ENCODE measurements at places on chromosomes 1 and 21.

- no peak for DNase-seq
Measured at GRCh38 chr1:24097663-24098062, 14.3 kb downstream of the MYOM3 start.

GRCh38 chr1:163013826-163014600 lies 55.1 kb upstream of the RGS4 start:
- DNase-seq, result no peak

DNA sequence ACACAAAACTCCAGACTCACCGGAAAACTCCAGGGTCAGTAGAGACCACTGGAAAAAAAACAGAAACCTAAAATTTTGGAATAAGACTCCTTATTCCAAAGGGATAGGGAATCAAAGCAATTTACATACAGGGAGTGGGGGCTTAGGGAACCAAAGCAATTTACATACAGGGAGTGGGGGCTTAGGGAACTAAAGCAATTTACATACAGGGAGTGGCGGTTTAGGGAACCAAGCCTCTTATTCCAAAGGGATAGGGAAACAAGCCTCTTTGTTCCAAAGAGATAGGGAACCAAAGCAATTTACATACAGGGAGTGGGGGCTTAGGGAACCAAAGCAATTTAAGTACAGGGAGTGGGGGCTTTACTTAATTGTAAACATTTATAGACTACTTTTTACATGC lies 28.4 kb upstream of the TTLL7 start:
- DNase-seq, result no peak

DNA sequence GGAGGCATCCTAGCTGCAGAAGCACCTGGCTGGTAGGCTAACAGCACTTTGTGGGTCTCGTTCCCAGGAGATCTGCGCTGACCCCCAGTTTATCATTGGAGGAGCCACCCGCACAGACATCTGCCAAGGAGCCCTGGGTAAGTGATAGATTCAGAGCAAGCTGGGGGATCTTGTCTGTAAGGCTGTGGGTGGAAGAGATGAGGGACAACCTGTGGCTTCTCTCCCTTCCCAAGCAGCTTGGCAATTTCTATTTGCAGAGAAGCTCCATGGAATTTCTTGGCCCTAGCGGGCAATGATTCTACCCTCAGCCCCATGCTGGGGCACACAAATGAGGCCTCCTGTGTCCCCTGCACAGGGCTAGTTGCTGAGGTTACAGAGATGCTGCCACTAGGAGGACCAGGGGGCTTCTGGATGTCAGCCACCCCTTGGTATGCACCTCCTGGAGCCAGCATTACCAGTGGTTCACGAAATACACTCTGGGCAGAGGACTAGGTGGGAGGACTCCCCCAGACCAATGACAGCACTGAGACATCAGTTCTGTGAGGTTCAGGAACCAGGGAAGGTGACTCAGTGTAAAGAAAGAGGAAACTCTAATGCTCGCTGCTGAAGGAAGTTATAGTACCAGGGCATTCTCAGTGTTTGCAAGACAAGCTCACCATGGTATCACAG lies 5.5 kb downstream of the CAPN2 start:
- DNase-seq, result peak; percentile 95

DNA sequence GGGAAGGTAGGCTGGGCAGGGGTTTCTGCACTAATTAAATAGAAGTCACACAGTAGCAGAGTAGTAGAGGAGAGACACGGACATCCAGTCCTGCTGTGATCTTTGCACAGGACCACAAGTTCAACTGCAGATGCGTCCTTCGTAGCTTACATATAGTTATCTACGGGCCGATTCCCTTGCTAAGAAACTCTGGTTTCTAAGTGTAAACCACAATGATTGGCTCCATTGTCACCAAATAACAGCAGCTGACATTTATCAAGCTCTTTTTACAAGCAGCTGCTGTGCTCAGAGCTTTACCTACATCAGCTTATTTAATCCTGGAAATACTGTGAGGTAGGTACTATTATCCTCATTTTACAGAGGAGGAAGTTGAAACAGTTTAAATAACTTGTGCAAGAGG lies 3.1 kb downstream of the SLC45A3 start:
- DNase-seq, result no peak

- peak; percentile 3 for DNase-seq
Measured at GRCh38 chr1:210684466-210685294, 356.0 kb downstream of the HHAT start.

- no peak for DNase-seq
Measured at GRCh38 chr1:43007377-43008114, 48.9 kb upstream of the SLC2A1 start.

DNA sequence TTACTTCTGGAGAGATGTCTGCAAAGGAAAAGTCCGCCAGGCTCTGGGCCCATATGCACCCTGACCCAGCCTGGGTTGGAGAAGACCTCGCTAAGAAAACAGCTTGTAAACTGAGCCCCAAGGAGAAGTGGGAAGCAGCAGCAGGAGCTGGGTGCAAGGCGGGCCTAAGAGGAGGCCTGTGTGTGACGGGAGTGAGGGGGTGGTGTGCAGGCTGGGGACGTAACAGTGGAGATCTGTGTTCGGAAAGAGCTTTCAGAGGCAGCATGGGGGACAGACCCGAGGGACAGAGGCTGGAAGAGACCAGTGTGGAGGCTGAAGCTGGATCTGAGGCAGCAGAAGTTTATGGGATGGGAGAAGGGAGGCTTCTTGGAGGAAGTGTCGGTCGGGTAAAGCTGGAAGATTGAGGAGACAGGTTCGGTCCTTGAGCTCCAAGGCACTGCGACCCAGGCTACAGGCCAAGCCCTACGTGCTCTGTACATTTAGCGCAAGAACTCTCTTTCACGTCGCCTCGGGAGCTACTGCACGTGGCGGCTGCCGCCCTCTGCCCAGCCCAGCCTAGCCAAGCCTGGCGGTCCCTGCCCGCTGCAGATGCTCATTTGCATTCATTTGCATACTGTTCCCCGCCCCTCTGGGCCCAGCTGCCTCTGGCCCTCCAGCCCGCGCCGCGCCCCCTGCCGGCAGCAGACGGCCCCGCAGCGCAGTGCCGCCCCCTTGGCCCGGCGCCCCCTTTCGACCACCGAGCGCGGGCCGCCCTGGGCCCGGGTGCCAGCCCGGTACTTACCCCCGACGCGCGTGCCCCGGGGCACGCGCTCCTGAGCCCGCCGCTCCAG lies 6.3 kb downstream of the HPCA start:
- peak; percentile 67 for DNase-seq

DNA sequence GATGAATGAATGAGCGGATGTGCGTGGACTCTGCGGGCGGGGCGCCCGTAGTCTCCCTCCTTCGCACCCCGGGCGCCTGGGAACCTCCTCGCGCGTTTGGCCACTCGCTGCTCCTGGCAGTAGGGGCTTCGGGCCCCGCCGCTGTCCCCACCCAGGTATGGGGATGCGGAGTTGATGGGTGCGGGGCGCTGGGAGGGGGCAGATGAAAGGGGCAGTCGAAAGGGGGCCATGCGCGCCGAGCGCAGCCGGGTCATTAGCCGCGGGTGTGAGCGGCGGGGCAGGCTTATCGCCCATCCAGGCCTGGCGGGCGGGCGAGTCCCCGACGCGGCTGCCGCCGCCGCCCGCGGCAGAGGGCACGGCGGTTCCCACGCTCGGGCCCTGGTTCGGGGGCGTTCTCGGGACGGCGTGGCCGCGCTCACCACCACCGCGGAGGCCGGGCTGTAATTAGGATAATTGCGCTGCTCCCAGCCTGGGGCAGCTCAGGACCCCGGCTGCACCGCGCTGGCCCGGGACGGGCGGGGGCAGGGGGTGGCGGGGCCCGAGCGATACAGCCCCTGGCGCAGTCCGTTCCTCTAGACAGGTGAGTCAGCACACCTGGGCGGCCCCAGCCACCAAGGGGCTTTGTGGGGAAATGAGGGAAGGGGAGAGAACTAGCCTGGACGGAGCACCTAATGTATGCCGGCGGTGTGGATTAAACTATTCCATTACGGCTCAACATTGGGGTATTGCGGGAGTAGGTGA lies 22.1 kb upstream of the CITED4 start:
- no peak for DNase-seq

- peak; percentile 62 for DNase-seq
Measured at GRCh38 chr1:199173356-199173755, 534.5 kb downstream of the PTPRC start.

DNA sequence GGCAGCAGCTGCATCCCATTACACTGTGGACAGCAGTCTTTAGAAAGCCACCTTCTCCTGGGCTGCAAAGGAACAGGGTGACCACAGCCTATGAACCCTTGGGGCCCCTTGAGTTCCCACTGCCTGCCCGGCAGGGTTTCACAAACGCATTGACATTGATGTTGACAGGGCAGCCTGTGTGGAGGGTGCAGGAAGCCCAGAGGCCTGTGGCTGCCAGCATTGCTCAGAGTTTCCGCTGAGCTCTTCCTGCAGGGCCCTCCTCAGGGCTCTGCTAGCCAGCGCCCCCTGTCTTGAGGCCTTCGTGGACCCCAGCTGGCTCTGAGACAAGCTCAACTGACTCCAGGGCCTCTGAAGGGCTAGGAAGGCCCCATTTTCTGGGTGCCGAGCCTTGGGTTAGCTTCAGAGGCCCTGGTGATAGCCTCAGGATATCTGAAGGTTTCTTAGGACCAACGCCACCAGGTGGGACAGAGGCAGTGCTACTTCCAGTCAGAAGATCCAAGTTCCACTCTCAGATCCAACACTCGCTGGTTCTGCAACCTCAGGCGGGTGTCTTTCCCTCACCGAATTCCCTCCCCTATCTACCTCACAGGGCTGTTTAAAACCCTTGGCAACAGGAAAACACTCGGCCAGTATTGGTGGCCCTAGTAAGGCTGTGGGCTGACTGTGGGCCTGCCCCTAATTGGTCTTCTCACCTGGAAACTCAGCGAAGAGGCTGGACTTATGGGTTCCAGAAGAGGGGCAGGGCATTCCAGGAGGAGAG lies 27.2 kb upstream of the EPS8L3 start:
- peak; percentile 87 for DNase-seq

DNA sequence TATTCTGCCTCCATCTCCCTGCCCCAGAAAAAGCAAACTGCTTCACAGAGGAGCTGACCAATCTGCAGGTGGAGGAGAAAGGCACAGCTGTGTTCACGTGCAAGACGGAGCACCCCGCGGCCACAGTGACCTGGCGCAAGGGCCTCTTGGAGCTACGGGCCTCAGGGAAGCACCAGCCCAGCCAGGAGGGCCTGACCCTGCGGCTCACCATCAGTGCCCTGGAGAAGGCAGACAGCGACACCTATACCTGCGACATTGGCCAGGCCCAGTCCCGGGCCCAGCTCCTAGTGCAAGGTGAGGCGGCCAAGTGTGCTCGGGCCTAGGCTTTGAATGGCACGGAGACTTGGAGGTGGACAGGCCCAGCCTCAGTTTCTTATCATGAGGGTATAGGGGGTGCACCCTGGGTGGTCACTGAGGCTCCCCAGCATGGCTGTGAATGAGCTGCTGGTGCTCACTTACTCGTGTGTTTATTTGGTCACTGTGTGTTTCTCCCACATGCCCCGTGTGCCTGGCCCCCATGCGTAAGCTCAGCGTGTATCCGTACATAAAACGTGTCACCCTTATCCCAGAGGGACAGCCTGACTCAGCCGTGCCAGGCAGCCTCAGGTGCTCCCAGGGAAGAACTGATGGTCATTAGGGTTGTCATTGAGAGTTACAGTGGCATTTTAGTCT lies 75.8 kb downstream of the OBSCN start:
- DNase-seq, result no peak

DNA sequence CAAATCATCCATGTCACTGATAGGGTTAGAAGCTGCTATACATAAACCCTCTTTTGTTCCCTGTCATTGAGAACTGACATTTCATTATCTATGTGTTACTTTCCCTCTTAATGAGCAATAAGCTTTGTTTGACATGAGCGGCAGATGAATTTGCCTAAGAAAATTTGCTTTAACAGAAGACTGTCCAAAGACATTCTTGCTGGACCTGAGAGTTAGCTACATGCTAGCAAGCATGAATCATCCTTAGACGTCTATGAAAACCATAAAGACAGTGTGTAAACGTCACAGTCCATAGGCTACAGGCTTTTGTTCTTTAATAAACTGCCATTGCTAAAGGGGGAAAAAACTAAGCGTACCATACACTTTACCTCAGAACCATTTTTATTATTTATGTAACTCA lies 73.1 kb downstream of the TNFSF4 start:
- DNase-seq, result no peak

GRCh38 chr1:235758931-235759330 lies 107.8 kb downstream of the LYST start:
- DNase-seq, result no peak
